Kasumi-1 (cell line): ENCODE measurements at places on chromosomes 12 and 14.

DNA sequence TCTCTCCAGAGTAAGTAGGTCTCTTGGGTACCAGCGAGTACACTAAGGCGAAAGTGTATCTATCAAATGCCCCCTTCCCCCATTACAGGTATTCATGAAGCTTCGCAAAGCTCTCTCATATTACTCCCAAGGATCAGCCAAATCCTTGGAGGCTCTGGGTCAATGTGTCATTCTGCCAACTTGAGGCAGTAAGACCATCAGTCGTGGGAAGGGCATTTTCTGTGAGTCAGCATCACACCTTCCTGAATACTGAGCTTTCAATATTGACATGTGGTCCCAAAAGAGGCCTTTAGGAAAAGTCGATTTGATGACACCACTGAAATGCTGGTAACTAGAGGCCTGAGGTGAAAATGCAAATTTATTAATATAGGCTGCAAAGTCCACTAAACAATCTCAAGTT, 323.9 kb downstream of the LRIG3 start:
- no peak for DNase-seq

DNA sequence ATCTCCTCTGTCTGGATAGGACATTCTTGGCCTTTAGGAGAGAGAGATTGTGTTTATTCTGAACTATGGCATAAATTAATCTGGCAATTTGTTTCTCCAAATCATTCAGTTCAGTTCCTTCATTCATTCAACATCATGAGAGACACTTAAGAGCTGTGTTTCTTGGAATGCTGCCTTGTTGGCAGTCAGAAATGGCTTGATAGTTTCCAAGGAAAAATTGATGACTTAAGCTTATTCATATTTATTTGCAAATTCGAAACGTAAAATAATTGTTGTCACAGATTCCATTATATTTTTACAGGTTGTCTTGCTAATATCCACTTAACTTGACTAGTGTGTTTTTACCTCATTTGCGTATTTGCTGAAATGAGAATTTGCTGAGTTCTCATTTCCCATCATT, 393.0 kb downstream of the C12orf75 start:
- no peak for DNase-seq

DNA sequence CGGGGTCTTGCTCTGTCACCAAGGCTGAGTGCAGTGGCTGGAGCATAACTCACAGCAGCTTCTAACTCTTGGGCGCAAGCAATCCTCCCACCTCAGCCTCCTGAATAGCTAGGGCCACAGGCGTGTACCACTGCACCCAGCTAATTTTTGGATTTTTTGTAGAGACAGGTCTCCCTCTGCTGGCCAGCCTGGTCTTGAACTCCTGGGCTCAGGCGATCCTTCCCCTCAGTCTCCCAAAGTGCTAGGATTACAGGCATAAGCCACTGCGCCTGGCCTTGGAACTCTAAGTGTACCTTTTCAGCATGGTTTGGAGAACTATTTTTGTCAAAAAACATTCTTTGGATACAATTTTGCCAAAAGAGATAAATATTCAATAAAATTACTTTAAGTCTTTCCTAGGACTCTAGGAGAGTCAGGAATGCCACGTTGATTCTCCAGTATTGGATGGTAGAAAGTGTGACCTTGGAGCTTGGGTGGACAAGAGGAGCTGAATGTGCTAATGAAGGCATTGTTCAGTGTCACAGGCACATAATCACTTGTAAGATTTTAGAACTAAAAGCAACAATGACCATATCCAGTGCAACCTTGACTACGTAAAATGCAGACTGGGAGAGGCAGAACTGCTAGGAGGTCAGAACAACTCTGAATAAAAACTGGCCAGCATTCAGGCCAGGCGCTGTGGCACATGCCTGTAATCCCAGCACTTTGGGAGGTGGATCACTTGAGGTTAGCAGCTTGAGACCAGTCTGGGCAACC, 2.8 kb downstream of the SRSF9 start:
- DNase-seq = peak; percentile 68

GRCh38 chr12:133264173-133264572, 28.5 kb upstream of the ANHX start:
- DNase-seq = no peak

DNA sequence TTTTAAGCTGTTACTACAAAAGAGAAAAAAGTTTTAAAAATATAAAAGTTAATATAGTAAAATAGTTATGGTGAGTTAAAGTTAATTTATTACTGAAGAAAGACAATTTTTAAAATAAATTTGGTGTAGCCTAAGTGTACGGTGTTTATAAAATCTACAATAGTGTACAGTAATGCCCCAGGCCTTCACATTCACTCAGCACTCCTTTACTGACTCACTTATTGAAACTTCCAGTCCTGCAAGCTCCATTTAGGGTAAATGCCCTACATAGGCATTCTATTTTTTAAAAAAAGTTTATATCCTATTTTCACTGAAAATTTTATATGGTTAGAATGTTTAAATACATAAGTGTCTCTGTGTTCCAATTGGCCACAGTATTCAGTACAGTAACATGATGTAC, 769.5 kb upstream of the NOVA1 start:
- no peak for DNase-seq

- no peak for DNase-seq
Observed at GRCh38 chr12:120130011-120130410, 13.5 kb upstream of the RAB35 start.

DNA sequence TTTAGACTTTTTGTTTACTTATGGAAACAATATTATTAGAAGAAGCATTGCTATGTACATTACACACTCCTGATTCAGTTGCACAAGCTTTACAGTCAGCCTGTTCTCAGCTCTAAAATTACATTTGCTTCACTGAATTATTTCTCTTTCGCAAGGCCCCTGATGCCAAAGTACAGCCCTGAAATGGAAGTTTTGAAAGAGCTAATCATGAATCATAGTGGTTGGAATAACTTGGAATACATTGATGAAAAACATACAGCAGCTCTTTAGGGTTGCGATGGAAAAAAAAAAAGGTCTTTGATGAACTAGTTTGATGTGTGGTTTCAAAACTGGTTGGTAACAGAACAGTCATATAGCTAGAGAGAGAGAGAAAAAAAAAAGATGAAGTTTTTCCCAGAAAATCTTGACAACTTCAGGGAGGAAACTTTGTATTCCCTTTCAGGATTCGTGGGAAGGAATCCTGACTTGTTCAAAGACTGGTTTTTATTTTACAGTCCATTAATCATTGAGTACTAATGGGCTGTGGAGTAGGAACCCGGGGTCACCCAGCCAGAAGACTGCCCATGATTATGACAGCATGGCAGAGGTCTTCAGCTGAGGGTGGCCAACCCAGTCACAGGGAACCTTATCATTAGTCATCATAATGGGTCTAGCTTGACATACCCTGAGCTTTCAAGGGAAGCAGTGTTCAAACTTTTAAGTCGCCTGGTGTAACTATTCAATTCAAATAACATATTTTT, 460.1 kb downstream of the NAV3 start:
- no peak for DNase-seq

- DNase-seq = no peak
Observed at GRCh38 chr14:31939934-31940333, 137.2 kb upstream of the ARHGAP5 start.

- no peak for DNase-seq
Observed at GRCh38 chr12:9509464-9510161, 98.1 kb downstream of the KLRB1 start.

DNA sequence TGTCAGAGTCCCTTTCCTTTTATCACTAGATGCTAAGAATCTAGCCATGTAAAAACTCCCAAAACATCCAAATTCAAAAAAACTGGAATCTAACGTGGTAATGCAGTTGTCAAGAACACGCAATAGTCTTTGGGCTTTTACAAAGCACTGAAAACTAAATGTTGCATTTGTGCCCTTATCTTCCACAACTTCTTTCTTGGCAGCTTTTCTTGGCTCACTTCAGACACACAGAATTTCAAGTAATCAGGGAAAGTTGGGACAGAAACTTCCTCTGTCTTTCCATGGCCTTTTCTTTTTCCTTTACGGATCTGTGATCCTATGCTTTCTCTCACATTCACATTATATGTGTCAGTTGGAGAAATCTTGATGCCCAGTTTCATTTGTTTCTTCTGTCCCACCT, 136.0 kb downstream of the CRADD start:
- no peak for DNase-seq

- no peak for DNase-seq
Observed at GRCh38 chr14:49898485-49898884, 5.6 kb downstream of the ARF6 start.

- no peak for DNase-seq
Observed at GRCh38 chr14:99177886-99178835, 93.8 kb downstream of the BCL11B start.

GRCh38 chr12:107853479-107853878, 79.0 kb downstream of the ASCL4 start:
- DNase-seq = no peak

GRCh38 chr12:76026643-76027063, 4.9 kb downstream of the PHLDA1 start:
- DNase-seq = no peak

DNA sequence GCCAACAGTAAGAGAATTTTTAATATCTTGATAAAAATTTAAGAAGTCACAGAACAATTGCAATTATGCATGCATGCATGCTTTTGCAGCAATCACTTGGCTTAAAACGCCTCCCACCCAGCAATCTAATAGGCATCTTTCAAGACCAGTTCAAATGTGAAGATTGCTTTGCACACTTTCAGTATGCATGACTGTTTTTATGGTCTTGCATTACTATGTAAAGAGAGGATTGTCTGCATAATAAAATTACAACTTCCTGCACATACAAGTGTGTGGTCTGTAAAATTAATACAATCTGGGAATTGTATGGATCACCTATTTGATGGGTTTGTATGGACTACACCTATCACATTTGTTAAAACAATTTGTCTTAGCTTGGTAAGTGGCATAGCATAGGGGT, 48.8 kb downstream of the E2F7 start:
- DNase-seq = no peak

- peak; percentile 6 for DNase-seq
Observed at GRCh38 chr12:133058203-133059113, 21.1 kb downstream of the ZNF84 start.

DNA sequence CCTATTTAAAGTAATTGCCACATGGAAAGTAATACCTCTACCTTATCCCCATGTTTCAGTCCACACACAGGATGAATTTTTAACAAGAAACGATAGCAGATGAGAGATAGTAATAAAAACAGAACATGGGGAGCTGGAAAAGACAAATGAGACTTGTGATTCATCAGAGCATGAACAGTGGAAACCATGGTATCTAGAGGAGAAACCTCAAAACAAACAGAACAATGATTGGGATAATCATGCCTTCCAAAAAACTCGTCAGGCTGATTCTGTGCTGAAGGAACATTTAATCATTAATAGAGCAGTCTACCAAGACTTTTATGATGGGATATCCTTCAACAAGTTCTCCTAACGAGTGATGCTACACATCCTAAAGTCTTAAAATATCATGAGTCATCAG, 1390.7 kb downstream of the FSCB start:
- no peak for DNase-seq

- peak; percentile 83 for DNase-seq
Observed at GRCh38 chr14:64510825-64511671, 6.5 kb downstream of the ZBTB1 start.

DNA sequence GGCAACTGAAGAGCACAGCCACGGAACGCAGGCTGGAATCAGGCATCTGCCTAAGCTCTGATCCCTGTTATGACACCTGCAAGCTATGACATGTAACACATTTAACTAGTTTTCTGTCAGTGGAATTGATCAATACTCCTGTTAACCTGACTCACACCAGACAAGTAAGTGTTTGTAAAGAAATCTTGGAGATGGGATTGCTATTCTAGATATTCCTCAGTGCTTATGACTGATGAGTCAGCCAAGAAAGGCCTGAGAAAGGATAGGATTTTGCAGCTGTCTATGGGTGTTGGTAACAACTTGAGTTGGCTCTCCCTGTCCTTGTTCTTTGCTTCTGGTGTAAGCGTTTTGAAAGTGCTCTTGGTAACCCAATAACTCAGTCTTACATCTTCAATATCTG, 110.5 kb downstream of the GPR135 start:
- DNase-seq = no peak

GRCh38 chr14:72907886-72908285, 14.0 kb upstream of the DPF3 start:
- DNase-seq = no peak

DNA sequence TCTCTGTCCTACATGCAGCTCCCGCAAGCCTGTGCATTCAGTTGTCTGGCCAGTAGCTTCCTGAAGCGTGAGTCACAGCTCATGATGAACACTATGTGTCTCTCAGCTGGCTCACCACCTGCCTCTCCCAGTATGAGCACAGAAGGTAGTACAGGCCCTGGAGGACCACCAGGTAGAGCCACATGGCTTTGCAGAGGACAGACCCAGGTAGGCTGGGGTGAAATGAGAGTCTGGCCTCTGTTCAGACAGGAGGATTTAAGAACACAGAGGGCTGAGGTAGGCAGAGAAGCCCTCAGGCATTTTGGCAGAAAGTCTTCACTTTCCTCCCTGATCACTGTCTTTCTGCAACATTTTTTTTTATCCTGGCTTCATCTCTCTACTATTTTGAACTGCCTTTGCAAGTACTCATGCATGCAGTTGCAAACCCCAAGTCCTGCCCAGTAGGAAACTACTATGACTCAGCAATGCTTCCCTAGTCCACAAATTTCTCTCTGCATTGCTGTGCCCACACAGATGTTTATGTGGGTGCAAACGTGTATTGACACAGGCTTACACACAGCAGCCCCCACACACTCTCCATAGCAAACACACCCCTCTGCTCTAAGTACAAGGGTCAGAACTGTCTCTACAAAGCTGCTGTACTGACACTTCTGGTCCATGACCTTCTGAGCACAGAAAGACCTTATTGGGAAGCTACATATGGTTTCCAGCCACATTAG, 7.2 kb upstream of the SDR9C7 start:
- DNase-seq = peak; percentile 60

GRCh38 chr14:94378527-94379290, 9.7 kb downstream of the SERPINA1 start:
- DNase-seq = no peak

DNA sequence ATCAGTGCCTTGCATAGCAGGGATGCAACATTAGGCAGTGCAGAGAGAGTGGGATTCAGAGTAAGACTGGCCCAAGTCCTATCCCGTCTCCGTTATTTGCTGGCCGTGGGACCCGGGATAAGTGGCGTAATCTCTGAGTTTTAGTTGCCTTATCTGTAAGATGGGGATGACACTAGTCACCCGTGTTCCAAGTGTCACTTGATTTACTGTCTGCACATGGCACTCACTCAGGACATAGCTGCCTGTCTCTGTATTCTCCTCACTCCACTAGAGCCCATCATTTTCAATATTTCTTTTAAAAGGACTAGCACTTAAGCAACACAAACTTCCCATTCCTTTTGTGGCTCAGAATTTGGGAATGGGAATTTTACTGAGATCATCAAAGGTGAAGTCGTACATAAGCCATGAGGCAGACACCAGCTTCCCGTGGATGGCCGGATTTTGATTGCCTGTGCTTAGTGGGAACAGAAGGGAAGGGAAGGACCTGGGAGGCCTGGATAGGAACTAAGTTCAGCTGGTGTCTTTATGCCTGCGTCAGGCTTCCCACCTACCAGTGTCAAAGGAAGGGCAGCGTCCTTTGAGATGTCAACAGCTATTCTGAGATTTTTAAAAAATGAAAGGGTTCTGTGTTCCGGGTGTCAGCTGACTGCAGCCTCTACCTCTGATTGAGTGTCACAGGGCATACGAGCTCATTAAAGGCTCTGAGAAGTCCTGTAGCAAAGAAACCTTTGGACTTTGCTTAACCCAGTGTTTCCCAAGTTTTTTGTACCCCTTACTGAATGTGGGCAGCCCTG, 361.4 kb downstream of the CACNA1C start:
- DNase-seq = no peak

GRCh38 chr12:99444859-99445316, 202.7 kb upstream of the GARIN6 start:
- no peak for DNase-seq
